Mucosa of gallbladder (tissue), 1 donor: ENCODE measurements at places on chromosomes 12 and 14.

GRCh38 chr14:47541662-47542061, 133.7 kb downstream of the MDGA2 start:
- no peak for DNase-seq

- no peak for DNase-seq
Measured at GRCh38 chr12:68158432-68158831, 1.1 kb downstream of the IFNG start.

- DNase-seq = no peak
Measured at GRCh38 chr14:100902295-100903133, 1.0 kb downstream of the RTL1 start.

GRCh38 chr12:44021471-44021971, 185.6 kb downstream of the TMEM117 start:
- DNase-seq = no peak

GRCh38 chr12:3559601-3560294, 68.7 kb downstream of the PRMT8 start:
- DNase-seq = no peak

- no peak for DNase-seq
Measured at GRCh38 chr14:32050878-32051277, 26.2 kb upstream of the ARHGAP5 start.

DNA sequence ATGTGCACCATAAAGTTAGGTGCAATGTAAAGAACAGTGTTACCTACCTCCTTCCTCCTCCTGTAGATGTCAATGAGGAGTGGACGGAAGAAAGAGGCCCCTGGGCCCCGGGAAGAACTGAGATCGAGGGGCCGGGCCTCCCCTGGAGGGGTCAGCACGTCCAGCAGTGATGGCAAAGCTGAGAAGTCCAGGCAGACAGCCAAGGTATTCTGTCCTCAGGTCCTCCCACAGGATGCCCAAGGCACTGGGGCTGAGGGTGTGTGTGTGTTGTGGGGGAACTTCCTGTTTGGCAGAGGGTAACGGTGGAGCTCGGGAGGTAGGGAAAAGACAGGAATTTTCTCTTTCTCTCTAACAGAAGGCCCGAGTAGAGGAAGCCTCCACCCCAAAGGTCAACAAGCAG, 6.4 kb downstream of the ATN1 start:
- DNase-seq = no peak

DNA sequence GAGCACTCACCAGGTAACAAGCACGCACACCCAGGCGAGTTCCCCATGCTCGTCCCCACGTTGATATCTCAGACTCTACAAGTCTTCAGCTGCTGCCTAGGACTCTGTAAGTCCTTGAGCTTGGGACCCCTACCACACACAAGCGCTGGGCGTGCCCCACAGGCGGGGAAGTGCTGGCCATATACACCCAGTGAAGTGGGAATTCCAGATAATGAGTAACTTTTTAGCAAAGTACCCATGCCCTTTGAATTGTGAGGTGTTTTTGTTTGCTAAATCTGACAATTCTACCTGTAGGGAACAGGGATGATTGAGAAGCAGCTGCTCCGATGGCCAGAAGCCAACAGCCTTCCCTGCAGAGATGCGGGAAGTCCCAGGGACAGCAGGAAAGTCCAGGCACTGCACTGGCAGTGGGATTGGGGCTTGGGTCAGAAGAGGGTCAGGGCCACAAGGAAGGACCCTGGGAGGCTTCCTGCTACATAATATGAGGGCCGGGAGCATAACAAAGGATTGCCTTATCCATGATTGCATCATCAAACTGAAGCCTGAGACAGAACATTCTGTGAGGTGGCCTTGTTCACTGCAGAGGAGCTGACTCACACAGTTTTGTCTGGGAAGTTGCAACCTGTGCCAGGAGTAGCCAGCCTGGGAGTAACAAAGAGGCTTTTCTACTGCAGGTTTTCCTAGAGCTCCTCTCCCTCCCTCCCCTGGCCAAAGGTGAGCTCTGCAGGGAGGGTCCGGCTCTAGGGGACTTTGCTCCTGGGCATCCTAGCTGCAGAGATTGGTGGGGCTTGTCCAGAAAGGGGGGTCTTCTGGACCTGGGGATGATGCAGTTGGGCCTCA, 13.2 kb upstream of the SERPINA3 start:
- DNase-seq = peak; percentile 91

GRCh38 chr14:100426314-100426713, 103.2 kb downstream of the SLC25A47 start:
- no peak for DNase-seq
